ENCODE measurements at places on chromosomes 7 and 10.

GRCh38 chr7:47327698-47328391 is 254.1 kb downstream of the TNS3 start:
- no peak for DNase-seq

DNA sequence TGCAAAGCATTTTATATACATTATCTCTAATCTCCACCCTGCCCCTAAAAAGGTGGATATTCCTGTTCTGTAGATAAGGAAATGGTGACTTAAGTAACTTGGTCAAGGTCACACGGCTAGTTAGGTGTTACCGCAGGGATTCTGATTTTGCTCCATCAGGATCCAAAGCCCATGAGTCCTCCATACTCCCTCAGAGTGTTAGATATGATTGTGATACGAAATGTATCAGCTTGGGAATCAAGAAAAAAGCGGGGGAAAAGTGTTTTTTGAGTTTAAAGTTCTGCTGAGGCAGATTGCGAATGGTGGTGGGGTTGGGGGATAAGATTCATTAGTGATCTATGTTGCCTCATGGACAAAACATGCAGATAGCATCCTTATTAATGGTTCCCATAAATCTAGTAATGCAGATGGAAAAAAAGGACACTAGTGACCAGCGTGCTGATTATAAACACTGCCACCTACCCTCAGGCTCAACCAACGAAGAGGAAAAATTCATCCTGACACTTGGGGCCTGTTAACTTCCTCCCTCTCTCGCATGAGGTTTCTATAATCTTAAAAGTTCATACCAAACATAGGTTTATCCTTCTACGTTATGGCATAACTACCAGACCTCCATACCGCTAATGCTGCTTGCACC is 2.3 kb downstream of the ICA1 start:
- no peak for DNase-seq

DNA sequence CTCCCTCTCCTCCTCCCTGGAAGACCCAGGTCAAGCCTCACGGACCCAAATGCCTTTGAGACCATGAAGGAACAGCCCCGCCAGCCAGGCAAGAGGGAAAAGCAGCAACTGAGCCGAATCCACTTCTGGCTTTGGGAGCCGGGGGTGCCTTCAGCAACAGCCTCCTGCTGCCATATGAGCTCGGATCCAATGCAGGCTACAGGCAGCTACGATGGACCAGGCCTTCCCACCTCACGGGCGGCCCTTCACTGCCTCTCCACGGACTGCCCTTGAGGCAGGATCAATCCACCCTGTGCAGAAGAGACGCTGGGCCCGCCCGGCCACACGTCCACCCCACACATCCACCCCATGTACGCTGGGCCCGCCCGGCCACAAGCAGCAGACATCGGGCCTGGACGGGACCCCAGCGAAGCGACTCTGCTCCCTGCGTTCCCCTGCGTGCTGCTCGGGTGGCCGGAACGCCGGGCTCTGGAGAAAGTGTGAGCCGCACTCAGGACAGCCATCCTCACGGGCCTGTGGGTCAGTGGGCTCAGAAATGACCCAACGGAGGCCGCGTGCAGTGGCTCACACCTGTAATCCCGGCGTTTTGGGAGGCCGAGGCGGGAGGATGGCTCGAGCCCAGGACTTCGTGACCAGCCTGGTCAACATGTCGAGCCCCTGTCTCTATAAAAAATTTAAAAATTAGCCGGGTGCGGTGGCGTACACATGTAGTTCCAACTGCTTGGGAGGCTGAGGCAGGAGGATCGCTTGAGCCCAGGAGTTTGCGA is 82.0 kb downstream of the FOXL3 start:
- DNase-seq, result no peak

- no peak for DNase-seq
Observed at GRCh38 chr10:28721318-28721951, 44.1 kb downstream of the BAMBI start.

DNA sequence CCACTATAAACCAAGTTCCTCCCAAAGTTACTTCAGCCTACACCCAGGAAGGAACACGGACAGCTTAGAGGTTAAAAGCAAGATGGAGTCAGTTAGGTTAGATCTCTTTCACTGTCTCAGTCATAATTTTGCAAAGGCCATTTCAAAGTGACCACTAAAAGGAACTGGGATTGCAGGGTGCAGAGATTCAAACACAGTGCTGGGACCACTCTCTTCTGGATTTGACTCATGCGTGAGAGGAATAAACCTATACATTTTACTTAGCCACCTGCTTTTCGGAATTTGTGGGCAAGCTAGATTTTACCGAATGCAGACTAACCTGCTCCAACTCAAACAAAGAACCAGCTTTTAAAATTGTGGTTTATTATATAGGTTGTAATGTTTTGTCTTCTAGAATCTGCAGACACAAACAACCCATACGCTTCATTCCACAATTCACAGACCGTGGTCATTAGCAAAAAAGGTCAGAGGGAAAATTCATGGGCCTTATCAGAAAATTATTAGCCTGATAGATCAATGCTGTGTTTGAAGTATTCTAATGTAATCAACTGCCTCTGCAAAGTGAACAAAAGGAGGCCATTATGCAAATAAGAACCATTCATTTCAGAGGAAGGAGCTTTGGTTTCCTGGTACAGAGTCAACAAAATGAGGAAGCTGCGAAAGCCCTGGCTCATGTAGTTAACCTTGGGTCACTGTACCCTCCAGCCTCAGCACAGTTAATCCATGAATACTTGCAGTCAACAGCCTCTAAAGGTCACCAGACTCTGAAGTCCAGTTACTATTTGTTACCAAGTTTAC is 342.7 kb upstream of the KLF6 start:
- DNase-seq, result no peak

DNA sequence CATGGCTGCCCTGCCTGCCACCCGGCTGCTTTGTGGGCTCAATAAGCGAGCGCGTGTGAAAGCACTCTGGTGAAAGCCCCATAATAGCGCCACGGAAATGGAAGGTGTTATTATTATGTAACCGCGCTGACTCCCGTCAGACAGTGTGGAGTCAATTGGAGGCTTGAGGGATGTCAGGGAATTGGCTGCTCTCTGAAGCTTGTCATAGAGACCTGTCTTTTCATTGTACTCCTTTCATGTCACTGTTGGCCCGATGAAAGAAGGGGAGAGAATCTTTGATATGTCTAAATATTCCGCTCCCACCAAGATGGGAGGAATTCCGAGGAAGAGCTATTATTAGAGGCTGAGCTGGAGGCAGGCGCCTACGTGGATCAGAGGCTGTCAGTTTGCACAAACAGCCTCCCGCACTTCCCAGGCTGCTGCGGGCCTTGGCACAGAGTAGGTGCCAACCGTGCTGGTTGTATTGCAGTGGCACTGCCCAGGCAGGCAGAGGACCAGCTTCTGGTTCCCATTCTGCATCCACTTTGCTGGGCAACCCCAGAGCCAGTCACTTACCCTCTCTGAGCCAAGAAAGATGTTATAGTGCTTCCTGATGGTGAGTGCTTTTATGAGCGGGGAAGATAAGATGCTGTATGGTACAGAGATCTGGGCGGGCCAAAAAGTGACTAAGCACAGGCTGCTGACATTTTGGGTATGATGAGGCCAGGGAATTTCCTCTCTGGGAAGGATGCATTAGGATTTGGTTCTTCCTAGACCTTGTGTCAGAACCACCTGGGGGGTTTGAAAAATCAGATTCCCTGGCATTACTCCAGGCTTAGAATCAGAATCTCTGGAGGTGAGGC is 151.4 kb downstream of the RPS24 start:
- DNase-seq, result no peak

DNA sequence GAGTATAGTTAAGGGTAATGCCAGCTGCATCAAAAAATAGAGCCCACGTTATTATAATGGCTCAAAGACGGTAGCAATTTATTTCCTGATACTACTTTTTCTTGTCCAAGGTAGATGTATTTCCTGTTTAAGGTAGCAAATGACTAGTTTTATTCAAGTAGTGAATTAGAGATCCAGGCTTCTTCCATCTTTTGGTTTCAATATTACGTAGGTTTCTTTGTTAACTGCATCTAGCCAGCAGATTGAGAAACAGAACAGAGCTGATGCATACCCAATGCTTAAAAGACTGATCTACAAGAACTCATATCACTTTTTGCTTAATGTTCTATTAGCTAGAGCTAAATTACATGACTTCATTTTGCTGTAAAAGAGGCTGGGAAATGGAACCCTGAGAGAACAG is 992.1 kb downstream of the NRG3 start:
- DNase-seq, result no peak

GRCh38 chr10:22103701-22104470 is 100.4 kb upstream of the DNAJC1 start:
- DNase-seq, result no peak

- DNase-seq, result no peak
Observed at GRCh38 chr7:105345725-105346124, 43.0 kb downstream of the SRPK2 start.

GRCh38 chr10:122657255-122657654 is 42.4 kb downstream of the C10orf120 start:
- DNase-seq, result no peak

- no peak for DNase-seq
Observed at GRCh38 chr10:124520558-124521428, 59.2 kb downstream of the LHPP start.

DNA sequence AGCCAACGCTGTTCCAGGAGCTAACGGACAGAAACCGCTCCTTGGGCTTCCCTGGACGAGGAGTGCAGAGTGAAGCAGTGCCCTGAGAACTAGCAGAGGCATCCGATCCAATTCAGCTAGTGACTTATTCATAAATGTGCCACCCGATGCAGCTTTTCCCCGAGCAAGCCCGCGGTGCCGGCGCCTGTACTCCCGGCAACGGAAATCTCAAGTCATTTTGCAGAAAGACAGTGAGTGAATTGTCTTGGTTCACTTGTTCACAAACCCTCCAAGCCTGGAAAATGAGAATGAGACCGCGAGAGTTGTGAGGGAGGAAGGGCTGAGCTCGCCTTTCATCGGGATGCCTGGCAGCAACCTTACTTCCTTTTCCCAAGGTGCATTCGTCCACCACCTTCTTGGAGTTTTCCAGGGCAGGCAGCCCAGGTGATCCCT is 87.5 kb downstream of the COBL start:
- no peak for DNase-seq

DNA sequence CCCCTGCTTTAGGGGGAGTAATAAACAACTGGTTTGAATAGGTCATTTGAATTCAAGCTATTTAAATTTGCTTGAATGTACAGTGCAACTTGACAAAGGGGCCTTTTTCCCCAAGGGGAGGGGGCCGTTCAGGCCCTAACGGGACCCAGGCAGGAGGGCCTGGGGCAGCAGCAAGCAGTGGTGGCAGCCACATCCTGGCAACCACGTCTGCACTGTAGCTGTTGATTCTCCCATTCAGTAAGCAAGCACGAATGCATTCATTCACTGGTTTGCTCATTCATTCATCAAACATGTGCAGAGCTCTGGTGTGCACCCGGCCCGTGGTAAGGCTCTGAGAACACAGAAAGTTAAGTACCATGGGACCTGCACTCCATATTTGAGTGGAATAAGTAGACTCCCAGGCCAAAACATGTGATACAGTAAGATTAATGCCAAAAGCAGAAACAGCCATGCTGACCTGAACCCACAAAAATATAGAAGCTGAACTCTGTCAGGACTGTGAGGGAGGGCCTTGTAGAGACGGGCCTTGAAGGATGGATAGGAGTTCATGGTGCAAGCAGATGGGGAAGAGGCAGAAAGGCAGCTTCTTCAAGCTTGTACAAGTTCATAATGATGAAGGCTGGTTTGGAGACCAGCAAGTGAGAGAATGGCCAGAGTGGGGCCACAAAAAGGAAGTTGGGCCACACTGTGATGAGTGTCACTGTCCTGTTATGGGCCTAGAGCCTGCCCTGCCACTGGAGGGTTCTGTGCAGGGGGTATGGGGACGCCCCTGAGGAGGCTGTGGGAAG is 29.3 kb upstream of the C10orf53 start:
- no peak for DNase-seq

- DNase-seq, result no peak
Observed at GRCh38 chr7:23468526-23469149, 1.7 kb downstream of the IGF2BP3 start.

GRCh38 chr7:101179117-101179516 is 976 bp downstream of the NAT16 start:
- DNase-seq, result no peak

GRCh38 chr10:12597788-12598765 is 248.7 kb downstream of the CAMK1D start:
- no peak for DNase-seq

DNA sequence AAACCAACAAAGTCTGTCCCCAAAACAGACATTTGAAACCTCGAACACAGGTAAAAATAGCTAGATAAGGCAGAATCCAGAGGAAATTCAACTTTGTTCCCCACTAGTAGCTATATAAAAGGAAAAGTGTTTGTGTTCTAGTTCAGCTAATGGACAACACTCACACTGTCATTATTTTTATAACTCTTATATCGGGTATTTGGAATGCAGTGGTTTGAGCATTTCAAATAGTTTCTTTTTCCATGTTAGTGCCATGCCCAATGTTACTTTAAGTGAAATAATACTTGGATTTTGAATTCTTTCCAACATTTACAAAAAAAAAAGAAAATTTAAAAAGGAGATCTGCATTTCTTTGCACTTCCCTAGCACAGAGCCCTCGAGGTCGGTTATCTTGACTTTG is 213.6 kb downstream of the DOCK4 start:
- no peak for DNase-seq

GRCh38 chr7:51901489-51901840 is 584.9 kb upstream of the COBL start:
- DNase-seq, result no peak

DNA sequence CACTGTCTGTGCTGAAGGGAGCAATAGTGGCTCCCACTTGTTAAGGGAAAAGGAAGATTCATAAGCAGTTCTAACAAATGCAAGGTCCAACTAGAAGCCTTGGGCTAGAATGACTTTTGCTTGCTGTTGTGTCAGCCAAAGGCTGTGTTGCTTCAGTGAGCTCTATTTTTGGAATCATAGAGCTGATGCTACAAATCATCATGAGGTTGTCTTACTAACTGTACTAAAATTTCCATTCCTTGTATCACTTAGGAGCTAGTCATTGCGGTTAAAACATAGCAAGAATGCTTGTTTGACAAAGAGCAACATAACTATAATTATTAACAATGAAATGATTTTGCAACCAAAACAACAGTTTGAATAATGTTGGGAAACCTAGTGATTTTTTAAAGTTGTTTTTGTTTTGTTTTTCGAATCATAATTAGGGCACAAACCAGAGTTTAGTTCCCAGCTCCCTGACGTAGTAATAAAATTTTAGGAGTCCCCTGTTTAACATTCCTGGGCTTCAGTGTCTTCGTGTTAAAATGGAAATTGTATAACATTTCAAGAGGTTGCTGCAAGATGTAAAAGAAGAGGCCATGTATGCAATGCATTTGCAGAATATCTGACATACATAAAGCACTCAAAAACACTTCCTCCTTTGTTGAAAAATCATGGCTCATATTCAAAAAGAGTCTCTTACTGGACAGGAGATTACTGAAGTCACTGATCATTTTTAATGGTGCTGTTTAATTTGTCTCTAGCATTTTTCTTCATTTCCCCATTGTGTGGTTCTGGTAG is 183.4 kb downstream of the MACC1 start:
- no peak for DNase-seq

- DNase-seq, result no peak
Observed at GRCh38 chr7:39621261-39621660, 2.1 kb upstream of the RALA start.

DNA sequence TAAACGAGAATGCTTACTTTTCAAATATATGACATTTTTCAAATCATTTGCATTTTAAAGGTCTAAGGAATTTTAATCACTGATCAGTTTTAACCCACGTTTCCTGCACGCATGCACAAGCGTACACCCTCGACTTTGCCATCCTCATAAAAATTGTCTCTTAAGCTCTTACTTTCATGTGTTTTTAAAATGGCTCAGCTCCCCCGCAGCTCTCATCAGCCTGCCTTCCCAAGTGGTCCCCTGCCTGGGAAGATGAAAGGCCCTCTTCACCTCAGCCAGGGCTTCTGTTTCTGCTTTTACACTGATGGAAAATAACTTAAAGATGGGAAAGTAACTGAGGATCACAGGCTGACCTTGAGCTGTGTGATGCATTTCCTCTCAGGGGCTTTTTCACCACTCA is 131.6 kb upstream of the LSM8 start:
- DNase-seq, result no peak

Measured in stimulated activated CD4-positive, alpha-beta T cell treated with anti-CD3 and anti-CD28 coated beads, Interleukin-4, amount 100 ng/mL, for 48 hours (primary cell).